ENCODE measurements at places on chromosomes 6 and 20.

GRCh38 chr20:17636523-17637412 is 45.3 kb downstream of the RRBP1 start:
- no peak for DNase-seq

DNA sequence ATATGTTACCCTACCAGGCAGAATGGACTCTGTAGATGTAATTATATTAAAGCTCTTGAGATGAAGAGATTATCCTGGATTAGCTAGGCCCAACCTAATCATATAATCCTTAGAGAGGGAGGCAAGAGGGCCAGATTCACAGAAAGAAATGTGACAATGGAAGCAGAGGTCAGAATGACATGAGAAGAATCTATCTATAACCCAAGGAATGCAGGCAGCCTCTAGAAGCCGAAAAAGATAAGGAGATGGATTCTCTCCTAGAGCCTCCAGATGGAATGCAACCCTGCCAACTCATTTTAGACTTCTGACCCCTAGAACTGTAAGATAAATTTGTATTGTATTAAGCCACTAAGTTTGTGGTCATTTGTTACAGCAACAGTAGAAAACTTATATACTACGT is 12.3 kb downstream of the PXT1 start:
- no peak for DNase-seq

GRCh38 chr6:107689951-107690642 is 134.0 kb downstream of the SCML4 start:
- DNase-seq, result no peak

DNA sequence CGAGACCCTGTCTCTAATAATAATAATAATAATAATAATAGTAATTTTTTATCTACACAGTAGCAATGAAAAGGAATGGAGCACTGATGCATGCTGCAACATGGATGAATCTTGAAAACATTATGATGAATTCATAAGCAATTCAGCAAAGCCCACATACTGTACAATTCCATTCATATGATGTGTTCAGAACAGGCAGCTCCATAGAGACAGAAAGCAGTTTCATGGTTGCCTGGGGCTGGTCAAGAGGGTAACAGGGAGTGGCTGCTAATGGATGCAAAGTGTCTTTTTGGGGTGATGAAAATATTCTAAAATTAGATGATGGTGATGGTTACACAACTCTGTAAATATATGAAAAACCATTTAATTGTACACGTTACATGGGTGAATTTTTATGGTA is 43.6 kb downstream of the SLC24A3 start:
- DNase-seq, result no peak

DNA sequence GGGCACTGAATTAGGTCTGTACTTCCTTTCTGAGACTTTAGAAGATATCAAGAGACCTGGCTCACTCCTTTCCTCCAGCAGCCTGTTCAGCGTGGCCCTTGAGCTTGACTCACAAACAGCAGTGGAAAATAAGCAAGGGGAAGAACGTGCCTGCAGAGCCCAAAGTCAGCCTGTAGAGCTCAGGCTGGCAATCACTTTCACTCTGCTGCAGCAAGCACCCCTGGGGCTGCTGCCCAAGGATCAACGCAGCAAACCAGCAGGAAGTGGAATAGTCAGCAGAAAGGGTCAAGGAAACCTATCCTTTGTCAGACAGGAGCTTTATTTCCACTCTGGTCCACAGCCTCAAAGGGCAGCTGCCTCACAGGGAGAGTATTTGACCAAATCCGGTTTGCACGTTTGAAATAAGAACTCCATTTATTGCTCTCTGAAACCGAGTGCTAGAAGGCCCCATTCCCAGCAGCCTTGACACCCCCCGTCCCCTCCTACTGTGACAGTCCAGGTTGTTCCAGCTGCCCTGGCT is 77.4 kb downstream of the PRDM1 start:
- peak; percentile 89 for DNase-seq

- DNase-seq, result peak; percentile 77
Observed at GRCh38 chr20:45890077-45890984, 677 bp downstream of the NEURL2 start.

All from suppressor macrophage treated with lipopolysaccharide for 4 hours (primary cell).